Cardiac muscle cell (in vitro differentiated cells and primary cell): ENCODE measurements at places on chromosomes 3 and 15. TPM values are rescaled to one million over a fixed set of nuclear protein-coding genes. Genes with fewer than 3 reads are reported as not detected.

TF gene
- total RNA-seq, result 0.11 and 0.33 TPM in 2 replicates

ZBTB38 gene
- total RNA-seq, result 22.5 and 35.9 TPM in 2 replicates

MOBP gene
- not detected in 2 replicates for total RNA-seq

CD200 gene
- 5.4 and 6.9 TPM in 2 replicates for total RNA-seq

ZNF385D gene
- 0.74 and 1.3 TPM in 2 replicates for total RNA-seq

MAP1A gene
- 30.6 TPM in 2 replicates for total RNA-seq

PDCD10 gene
- total RNA-seq, result 39.6 and 48.0 TPM in 2 replicates

DNA sequence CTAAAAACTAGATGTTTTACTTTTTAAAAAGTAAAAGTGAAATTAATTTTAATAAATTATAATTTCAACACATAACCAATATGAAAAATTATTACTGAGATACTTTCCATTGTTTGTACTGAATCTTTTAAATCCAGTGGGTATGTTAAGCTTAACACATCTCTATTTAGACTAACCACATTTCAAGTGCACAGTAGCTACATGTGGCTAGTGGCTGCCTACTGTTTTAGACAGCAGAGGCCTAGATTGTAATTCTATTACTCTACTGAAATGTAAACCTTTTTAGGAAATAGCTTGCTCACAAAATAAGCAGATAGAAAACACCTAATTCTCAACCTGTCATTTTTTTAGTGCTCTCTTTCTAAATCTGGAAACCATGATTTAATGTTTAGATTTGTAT is 4.9 kb downstream of the TCAIM start:
- H3K27me3 ChIP-seq, result no peaks in the 10 kb centered on the region
- no peak for DNase-seq
- H3K4me3 ChIP-seq, result no peak overlapping the region
- H3K27ac ChIP-seq, result no peak overlapping the region
- H3K36me3 ChIP-seq, result no peaks in the 10 kb centered on the region

- H3K4me3 ChIP-seq, result no peak overlapping the region
- no peak overlapping the region for H3K27ac ChIP-seq
- H3K36me3 ChIP-seq, result no peaks in the 10 kb centered on the region
- H3K4me1 ChIP-seq, result no peaks in the 10 kb centered on the region
Measured at GRCh38 chr3:33458446-33458845, 18.2 kb upstream of the UBP1 start.

DNA sequence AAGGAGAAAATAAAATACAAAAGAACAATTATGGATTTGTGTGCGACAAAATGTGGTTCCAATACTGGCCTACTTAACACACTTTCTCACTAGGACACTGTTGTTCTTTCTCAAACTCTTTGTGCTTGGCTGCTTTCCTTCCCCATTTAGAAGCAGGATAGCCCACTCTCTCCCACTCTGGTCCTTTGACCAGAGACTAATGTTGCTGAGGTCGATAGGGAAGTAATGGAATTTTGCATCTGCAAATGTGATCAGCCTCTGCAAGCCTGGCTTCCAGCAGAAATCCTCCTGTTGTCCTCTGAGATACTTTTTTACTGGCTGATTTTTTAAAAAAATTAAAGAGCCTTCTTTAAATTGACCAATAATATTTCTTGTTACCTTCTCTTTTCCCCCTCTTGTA is 71.0 kb downstream of the PPM1L start:
- H3K27me3 ChIP-seq, result no peaks in the 10 kb centered on the region
- H3K4me1 ChIP-seq, result peaks cover 9% of the 10 kb centered on the region
- DNase-seq, result no peak
- H3K27ac ChIP-seq, result no peak overlapping the region
- no peaks in the 10 kb centered on the region for H3K36me3 ChIP-seq

GRCh38 chr3:149809699-149810098 is 3.3 kb upstream of the RNF13 start:
- no peaks in the 10 kb centered on the region for H3K36me3 ChIP-seq
- H3K4me3 ChIP-seq, result no peak overlapping the region
- DNase-seq, result no peak
- H3K27ac ChIP-seq, result no peak overlapping the region
- peaks cover 7% of the 10 kb centered on the region for H3K4me1 ChIP-seq
- no peaks in the 10 kb centered on the region for H3K27me3 ChIP-seq

DNA sequence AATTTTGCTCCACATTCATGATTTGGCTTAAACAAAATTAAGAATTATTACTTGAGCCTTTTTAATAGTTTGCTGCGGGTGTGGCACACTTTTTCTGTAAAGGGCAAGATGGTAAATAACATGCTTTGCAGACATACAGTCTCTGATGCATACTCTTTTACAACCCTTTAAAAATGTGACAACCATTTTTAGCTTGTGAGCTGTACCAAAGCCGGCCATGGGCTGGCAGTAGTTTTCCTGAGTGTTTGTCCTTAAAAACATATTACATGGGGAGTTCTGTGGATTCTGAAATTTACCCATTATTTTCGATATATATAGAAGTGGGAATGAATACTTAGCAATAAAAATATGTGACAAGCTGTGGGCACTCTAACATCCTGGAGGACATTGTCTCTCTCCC is 163.4 kb downstream of the FNDC3B start:
- no peak overlapping the region for H3K4me3 ChIP-seq
- H3K4me1 ChIP-seq, result no peaks in the 10 kb centered on the region
- no peak for DNase-seq
- no peaks in the 10 kb centered on the region for H3K36me3 ChIP-seq
- H3K27ac ChIP-seq, result no peak overlapping the region

GRCh38 chr15:71632576-71633195 is 177.7 kb upstream of the NR2E3 start:
- no peak for DNase-seq
- H3K27ac ChIP-seq, result no peak overlapping the region
- no peaks in the 10 kb centered on the region for H3K36me3 ChIP-seq
- H3K27me3 ChIP-seq, result no peaks in the 10 kb centered on the region
- peaks cover 33% of the 10 kb centered on the region for H3K4me1 ChIP-seq

GRCh38 chr15:77036537-77037387 is 34.1 kb downstream of the TSPAN3 start:
- H3K4me1 ChIP-seq, result no peaks in the 10 kb centered on the region
- H3K27me3 ChIP-seq, result no peaks in the 10 kb centered on the region
- no peak for DNase-seq
- no peak overlapping the region for H3K4me3 ChIP-seq
- peak overlapping the region; percentile 21 for H3K27ac ChIP-seq
